ENCODE measurements at places on chromosomes 1 and 21.
A peak's percentile ranks its signal among the peaks of the same experiment; 100 is the strongest.

GRCh38 chr21:42411197-42411869, 7.6 kb downstream of the UBASH3A start:
- DNase-seq = no peak

GRCh38 chr1:164689672-164690511, 130.9 kb downstream of the PBX1 start:
- DNase-seq = no peak

DNA sequence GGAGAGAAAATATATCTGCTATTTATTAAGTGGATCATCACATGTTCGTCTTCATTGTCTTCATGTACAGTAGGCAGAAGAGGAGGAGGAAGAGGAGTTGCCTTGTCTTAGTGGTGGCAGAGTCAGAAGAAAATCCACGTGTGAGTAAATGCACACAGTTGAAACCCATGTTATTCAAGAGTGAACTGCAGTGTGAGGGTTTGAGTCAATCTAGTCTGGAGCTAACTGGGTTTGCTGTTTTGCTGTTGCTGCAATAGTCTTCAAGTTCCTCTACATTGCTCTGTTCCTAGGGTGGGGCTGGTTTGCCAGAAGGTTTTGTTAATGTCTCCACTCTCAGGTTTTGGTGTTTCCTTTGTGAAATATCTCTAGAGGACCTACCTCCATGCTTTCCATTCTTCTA, 3.1 kb upstream of the CD1A start:
- no peak for DNase-seq

GRCh38 chr1:41890825-41891198, 27.9 kb downstream of the HIVEP3 start:
- DNase-seq = no peak

- no peak for DNase-seq
These were observed 8.7 kb downstream of the KHDC4 start for GRCh38 chr1:155925506-155925905.

DNA sequence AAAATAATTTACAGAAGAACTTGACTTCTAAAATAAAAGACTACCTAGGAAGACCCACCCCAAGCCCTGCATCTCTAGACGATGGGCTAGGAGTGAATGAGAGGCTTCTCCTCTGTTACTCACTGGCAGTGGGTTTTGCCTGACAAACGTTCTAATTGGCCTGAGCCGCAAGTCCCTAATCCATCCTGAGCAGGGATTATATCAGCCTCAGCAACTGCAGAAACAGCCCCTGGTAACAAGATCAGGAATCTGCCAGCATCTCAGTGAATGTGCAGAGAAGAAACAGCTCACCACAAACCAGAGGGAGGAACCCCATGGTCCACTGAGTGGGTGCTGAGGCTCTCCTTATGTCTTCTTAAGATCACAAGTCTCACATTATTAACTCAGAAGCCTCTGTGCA, 240.6 kb downstream of the BRINP2 start:
- DNase-seq = no peak

GRCh38 chr1:81950037-81950436, 149.3 kb downstream of the ADGRL2 start:
- DNase-seq = no peak

DNA sequence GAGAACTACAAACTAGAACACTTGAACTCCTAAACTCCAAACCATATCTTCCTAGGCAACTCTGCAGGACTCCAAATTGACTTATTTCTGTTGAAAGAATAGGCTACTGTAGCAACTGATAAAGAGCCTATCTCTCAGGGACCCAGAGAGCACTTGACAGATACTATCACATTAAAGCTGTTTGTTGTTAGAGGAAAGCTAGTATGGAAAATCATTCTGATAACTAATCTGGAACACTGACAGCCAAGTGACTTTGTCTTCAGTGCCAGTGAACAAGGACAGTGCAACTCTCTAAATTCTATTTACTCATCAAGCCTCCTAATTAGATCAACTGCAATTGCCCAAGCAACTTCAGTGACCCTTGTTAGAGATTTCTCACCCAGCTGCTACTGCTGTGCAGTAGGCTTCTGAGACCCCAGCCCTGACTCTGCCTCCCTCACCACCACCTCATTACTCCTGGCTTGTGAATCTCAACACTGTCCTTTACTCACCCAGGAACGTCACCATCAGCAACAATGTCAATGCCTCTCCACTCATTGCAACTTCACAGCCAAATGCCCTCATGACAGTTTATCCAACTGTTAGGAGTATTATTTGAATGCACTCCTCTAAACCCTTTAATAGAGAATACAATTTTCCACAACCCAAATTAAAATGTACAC, 7.4 kb upstream of the RGS13 start:
- DNase-seq = no peak

DNA sequence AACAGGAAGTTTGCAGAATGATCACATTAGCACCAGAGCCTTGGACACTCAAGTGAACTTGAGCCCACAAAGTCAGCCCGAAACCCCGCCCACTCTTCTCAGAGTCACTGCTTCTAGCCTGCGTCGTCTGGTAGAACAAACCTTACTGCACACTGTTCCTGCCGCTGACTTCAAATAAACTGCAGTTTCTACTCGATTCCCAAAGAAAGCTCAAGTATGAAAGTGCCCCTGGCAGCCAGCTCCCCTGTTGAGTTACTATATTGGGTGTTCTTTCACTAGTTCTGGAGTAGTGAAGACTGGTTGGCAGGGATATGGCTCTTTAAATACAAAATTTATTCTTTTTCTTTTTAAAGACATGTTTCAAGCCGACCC, 164.7 kb downstream of the GALNT2 start:
- peak; percentile 85 for DNase-seq

- DNase-seq = no peak
These were observed 36.0 kb upstream of the ANGPTL7 start for GRCh38 chr1:11153184-11153583.

DNA sequence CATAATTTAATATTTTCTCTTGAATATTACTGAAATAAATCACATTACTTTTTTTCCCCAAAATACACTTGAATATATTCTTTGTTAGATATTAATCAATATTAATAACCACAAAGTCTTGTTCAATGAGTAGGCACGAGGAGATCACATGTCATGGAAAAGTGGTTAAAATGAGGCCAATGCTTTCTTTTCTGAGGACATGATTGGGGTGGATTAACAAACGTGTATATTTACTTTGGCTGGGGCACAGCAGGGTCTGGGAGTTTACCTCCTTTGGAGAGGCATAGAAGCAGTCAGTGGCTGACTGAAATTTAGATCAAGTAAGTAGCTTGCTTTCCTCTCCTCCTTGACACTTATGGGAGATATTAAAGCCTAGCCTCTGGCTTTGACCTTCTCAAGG, 664.3 kb upstream of the B3GALT2 start:
- DNase-seq = no peak

- DNase-seq = peak; percentile 66
These were observed 105.9 kb upstream of the SLC45A1 start for GRCh38 chr1:8211883-8212579.

DNA sequence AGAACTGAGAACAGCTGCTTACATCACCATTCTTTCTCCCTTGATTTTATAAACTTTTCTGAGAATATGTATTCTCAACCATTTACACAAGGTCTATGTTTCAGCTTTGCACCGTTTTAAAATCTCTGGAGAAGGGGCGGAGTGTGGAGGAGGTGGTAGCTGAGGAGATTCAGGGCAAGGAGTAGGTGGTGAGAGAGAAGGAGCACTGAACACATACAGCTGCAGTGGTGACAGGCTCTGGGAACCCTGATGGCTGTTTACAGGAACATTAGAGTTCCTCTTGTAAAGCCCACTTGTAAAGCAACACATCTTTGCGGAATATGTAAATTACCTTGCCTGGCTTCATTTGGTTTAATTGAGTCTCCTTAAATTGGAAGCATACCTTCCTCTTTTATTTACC, 89.7 kb downstream of the SMYD2 start:
- DNase-seq = no peak

DNA sequence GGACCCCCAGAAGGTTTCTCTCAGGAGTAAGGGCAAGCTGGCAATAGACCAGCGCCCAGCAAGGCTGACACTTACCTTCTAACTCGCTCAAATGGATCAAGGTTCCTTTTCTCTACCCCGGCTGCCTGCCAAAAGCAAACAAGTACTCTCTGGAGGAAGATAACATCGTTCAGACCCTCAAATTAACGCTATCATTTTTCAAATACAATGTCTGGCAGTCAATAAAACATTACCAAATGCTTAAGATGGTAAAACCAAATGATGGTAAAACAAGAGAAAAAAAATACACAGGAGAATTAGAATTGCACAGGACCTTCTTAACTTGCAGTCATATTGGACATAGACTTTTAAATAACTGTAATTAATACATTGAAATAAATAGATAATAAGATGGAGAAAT, 148.1 kb downstream of the SPATA46 start:
- no peak for DNase-seq

GRCh38 chr1:68706639-68707317, 209.9 kb upstream of the DEPDC1 start:
- no peak for DNase-seq

DNA sequence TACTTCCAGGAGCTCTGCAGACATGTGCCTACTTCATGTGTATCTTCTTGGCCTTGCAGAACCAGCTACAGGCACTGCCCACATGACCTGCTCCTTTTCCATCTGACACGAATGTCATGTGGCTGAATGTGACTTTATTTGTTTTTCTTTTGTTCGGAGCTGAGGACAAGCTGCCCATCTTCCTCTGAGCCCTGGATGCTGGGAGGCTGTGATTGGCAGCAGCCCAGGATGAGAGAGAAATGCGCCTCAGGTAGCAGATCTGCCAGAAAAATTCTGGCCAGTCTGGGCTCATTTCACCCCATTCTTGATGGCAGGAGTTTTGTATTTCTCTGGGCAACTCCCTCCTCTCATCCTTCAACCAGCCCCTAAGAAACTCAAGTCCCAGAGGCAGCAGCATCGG, 372.0 kb downstream of the RPS6KC1 start:
- peak; percentile 9 for DNase-seq

GRCh38 chr1:234887016-234887900, 241.4 kb downstream of the TOMM20 start:
- no peak for DNase-seq

DNA sequence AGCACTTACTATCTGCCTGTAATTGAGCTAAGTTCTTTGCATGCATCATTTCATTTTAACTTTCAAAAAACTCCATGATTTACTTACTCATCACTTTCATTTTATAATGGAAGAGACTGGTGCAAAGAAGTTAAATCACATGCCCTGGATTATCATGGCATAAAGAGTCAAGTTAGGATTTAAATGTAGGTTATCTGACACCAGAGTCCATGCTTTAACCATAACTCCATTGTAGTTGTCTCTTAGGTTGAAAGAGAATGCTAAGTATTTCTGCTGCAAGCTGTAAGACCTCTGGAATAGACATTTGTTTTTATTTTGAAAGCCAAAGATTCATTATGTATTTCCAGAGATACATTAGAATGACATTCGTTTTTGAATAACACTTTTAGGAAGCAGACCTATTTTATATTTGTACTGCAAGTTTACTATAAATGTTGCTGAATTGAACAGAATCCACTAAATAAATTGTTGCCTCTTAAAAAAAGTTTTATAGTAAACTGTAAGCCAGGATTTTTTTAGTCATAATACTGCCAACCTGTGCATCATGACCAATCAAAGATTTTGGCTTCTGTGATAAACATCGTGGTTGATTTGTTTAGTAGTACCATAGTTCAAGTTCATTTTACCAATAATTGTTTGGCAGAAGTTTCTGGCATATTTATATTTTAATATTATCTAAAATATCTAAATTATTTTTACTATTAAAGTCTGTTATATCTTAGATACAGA, 26.1 kb downstream of the CFH start:
- no peak for DNase-seq

Data from NCI-H510A treated with DMSO at 0.1 percent for 48 hours (cell line).